ENCODE measurements at places on chromosomes 6 and 20.

DNA sequence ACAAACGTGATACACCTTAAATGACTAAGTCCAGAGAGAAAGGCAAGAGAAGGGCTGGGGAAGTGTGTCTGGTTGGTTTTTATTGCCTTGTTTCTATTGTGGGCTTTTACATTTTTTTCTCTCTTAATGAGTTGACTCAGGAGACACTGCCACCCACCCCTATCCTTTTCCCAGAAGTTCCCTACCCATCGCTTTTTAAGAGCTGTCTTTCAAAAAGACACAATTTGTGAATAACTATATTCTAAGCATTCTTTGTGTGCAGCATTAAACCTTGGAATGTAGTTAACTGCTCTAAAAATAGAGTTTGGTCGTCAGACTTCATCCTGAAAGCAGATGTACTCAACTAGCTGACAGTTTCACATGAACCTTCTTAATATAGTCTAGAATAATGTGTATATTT is 174.9 kb downstream of the ISM1 start:
- DNase-seq = no peak

DNA sequence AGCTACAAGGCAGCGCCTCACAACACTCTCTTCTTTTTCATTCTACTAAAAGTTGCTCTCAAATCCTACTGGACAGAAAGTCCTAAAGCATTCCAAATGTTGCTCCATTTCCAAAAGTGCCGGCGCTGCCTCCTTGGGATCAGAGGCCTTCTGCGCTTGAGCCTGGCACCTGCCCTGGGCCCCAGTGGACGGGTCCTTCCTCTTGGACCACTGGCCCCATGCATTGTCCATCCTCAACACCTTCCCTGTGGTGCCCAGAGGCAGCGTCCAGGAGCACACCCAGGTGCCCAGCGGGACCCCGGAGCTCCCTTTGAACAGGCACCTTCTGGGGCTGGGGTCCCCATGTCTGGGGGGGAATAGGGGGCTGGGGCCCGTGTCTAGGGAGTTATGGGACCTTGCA is 205.2 kb downstream of the ERMARD start:
- DNase-seq = no peak

DNA sequence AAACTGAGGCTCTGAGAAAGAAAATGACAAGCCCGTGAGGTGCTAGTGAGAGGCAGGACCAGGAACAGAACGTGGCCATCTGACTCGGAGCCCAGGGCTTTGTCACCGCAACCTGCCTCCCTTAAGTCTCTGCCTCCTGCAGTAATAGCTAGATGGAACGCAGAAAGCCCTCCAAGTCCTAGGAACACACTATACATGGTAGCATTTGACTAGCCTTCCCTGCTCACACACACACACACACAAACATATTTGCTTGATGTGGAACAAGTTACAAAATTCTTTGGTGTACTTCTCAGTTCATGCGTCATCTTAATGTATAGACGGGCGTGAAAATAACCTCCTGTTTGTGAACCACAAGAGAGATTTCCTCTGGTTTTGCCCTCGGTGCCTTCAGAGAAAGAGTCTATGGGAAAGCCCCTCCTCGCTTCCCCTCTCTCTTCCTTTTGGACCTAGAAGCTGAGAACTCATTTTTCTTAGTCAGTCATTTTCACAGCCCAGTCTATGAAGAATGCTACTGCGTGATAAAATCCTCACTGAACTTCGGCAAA is 38.8 kb downstream of the C6orf52 start:
- DNase-seq = no peak

GRCh38 chr6:94227741-94228140 is 808.4 kb upstream of the EPHA7 start:
- peak; percentile 6 for DNase-seq

- no peak for DNase-seq
These were observed 541.2 kb upstream of the FLRT3 start for GRCh38 chr20:14878676-14879019.

GRCh38 chr6:17389274-17389847 is 4.0 kb upstream of the CAP2 start:
- no peak for DNase-seq

GRCh38 chr6:38987503-38987902 is 61.1 kb upstream of the GLP1R start:
- no peak for DNase-seq

GRCh38 chr6:101462576-101462975 is 69.1 kb downstream of the GRIK2 start:
- DNase-seq = no peak

DNA sequence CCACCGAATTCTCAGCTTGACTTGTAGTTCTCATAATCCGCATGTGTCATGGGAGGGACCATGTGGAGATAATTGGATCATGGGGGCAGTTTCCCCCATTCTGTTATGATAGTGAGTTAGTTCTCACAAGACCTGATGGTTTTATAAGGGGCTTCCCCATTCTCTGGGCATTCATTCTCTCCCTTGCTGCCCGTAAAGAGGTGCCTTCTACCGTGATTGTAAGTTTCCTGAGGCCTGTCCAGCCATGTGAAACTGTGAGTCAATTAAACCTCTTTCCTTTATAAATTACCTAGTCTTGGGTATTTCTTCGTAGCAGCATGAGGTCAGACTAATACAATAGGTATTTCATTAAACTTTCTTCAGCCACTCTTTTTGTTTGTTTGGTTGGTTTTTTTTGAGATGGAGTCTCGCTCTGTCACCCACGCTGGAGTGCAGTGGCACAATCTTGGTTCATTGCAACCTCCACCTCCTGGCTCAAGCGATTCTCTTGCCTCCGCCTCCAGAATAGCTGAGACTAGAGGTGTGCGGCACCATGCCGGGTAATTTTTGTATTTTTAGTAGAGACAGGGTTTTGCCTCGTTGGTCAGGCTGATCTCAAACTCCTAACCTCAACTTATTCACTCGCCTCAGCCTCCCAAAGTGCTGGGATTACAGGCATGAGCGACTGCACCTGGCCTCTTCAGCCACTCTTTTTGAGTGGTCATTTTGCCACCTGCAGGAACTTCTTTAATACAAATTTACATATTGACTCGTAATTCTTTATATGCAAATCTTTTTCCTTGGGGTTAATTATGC is 36.3 kb downstream of the GSTA2 start:
- no peak for DNase-seq

DNA sequence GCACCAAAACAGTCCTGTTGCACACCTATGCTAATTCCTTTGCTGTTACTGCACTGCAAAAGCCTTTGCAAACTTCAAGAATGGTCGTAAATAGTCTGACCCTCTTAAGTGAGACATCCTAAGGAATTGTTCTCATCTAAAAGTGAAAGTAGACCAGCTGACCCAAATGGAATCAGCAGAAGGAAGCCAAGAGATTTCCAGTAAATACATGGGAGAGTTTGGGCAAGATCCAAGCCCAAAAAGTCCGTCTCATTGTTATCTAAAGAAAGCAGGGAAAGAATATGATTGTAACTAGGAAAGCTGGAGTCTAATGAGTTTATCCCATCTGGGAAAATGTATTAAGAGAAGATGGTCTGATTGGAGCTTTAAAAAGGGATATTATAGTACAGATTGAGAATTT is 43.0 kb upstream of the HIVEP1 start:
- DNase-seq = peak; percentile 72

- no peak for DNase-seq
These were observed 308.9 kb upstream of the THEMIS start for GRCh38 chr6:128209771-128210170.

DNA sequence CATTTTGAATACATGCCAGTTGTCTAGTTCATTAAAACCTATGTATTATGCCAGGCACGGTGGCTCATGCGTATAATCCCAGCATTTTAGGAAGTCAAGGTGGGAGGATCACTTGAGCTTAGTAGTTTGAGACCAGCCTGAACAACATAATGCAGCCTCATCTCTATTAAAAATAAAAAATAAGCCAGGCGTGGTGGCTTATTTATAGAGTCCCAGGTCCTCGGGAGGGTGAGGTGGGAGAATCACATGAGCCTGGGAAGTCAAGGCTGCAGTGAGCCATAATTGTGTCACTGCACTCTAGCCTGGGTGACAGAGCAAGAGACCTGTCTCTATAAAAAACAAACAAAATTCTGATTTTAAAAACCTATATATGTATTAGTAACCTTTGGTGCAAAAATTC is 27.5 kb downstream of the ORC3 start:
- DNase-seq = no peak

DNA sequence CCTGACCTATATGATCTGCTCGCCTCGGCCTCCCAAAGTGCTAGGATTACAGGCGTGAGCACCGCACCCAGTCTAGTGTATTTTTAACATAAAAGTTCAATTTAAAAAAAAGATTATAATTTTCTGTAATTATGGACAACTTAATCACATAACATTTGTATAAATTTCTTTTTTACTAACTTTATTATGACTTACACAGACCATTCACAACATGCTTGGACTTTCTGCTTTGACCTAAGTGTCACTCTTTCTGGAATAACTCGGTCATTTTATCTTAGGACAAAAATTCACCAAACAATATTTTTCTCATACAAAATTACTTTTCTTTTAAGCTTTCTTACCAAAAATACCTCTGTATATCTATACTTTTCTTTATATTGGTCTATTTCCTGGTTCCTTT is 15.4 kb upstream of the IL22RA2 start:
- DNase-seq = no peak

- no peak for DNase-seq
These were observed 11.1 kb downstream of the NRN1 start for GRCh38 chr6:5995658-5995948.

DNA sequence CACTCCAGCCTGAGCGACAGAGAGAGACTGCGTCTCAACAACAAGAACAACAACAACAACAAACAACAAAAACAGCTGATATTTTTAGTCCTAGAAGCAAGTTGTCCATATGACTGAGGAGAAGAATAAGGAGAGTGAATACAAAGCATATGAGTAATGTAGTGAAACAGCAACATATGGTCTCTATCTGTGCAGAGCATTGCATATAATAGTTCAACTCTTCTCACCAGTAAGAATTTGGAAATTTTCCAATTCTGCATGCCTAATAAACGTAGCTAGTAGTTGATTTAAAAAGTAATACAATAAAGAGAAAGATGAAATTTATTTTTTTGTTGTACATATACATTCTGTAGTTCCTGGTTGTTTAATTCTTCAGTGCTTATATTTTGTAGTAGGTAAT is 129.7 kb upstream of the FAM83B start:
- DNase-seq = peak; percentile 72

- DNase-seq = no peak
These were observed 130.0 kb upstream of the GMDS start for GRCh38 chr6:2375443-2375842.

GRCh38 chr20:2507464-2507863 is 1.3 kb downstream of the ZNF343 start:
- DNase-seq = no peak

DNA sequence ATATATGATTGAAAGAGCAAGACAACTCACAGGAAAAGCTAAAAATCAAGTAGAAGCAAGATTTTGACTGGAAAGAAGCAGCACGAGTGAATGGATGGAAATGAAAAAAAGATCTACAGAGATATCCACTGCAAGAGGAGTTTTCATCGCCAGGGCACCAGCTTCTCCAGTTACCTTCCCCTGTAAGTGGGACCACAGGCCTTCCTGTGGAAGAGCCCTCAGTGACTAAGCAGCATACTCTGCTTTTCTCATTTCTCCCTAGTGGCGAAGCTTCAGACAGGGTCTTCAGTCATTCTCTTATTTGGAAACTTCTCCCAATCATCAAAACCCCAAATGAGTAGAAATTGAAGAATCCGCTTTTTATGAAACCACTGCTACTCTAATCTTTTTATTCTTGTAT is 40.5 kb downstream of the ADGRB3 start:
- no peak for DNase-seq

DNA sequence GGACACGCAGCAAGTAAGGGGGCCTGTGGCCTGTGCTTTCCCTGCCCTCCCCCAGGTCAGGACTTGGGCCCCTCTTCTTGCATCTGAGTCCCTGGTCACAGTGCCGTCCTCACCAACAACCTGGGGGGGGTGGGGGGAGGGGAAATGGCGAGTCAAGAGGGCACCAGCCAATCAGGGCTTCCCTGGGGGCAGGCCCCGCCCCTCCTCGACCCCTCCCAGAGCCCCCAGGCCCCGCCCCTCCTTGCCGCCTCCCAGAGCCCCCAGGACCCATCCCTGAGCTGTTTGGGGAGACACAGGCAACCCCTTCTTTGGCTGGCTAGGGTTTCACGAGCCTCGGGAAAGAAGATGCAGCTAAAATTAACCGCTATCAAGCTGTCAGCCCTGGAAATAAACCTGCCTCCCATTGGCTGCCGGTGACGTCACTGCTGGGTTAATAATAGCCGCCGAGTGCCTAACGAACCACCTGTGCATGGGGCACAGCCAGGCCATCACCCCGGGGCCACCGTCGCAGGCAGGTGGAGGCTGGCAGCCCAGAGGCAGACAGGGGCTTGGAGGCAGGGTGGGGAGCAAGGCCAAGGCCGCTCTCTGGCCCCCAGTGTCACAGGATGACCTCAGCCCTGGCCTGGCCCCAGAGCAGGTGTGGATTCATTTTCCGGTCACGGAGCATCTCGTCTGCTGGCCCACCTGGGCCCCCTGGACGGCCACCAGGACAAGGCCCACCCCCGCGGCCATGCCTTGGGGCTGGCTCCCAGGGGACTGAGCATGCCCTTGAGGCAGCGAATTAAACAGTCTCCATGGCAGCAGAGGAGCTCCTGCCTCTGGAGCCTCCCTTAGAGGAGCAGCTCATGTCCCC is 3.2 kb upstream of the EEF1A2 start:
- no peak for DNase-seq

GRCh38 chr6:100062621-100063020 is 68.6 kb upstream of the MCHR2 start:
- no peak for DNase-seq

- DNase-seq = no peak
These were observed 3.8 kb downstream of the PTPRT start for GRCh38 chr20:43185901-43186300.

- no peak for DNase-seq
These were observed 225.7 kb downstream of the SAMD5 start for GRCh38 chr6:147734151-147734550.

- peak; percentile 49 for DNase-seq
These were observed 18.5 kb downstream of the POM121L2 start for GRCh38 chr6:27293436-27294098.

DNA sequence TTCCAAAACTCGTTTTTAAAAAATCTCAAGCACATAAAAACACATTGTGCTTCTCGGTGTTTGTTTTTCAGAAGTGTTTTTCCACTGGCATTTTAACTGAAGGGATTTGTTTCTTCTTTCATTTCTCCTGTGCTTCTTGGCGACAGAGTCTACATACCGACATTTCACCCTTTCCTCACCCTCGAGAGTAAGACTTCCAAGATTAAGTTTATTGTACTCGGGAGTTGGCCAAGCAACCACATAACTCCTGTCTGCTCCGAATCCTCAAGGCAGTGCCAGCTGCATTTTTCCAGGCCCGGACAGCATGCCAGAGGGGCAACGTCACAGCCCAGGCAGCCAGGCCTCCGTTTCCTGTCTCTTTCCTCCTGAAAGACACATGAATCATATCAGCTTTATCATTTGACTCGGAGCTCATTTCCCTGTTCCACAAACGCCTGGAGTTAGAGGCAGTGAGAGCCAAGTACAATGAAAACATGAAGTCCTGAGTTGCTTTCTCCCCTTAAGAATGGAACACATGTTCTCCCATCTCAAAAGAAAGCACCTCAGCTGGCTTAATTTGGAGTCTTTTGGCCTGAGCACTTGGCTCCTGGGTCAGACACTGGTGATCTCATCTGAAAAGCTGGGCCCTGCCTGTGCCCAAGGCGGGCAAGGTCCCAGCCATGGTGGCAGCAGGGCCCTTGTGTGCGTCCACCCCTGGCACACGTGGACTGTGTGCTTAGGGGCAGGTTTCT is 23.2 kb upstream of the FAM50B start:
- peak; percentile 95 for DNase-seq

All from lung (tissue), 17 donors.